ENCODE measurements at places on chromosomes 3 and 15. TPM values are rescaled to one million over a fixed set of nuclear protein-coding genes. Genes with fewer than 3 reads are reported as not detected.

The LRRC31 gene
- not detected for total RNA-seq

The FMN1 gene
- 5.8 TPM for total RNA-seq

The CCDC54 gene
- not detected for total RNA-seq

The ATP13A5 gene
- not detected for total RNA-seq

The CCR1 gene
- total RNA-seq: not detected

The PSTPIP1 gene
- total RNA-seq: not detected

The TM4SF18 gene
- total RNA-seq: 3.7 TPM

The LMAN1L gene
- not detected for total RNA-seq

The SLC9C1 gene
- not detected for total RNA-seq

The LDHAL6B gene
- total RNA-seq: not detected

- H3K36me3 ChIP-seq: peaks cover 5% of the 10 kb centered on the region
- no peak overlapping the region for H3K27ac ChIP-seq
- no peaks in the 10 kb centered on the region for H3K27me3 ChIP-seq
- no peak overlapping the region for H3K4me3 ChIP-seq
- no peak for DNase-seq
- peaks cover 69% of the 10 kb centered on the region for H3K4me1 ChIP-seq
These were observed 176.5 kb downstream of the THSD4 start for GRCh38 chr15:71291723-71292122.

DNA sequence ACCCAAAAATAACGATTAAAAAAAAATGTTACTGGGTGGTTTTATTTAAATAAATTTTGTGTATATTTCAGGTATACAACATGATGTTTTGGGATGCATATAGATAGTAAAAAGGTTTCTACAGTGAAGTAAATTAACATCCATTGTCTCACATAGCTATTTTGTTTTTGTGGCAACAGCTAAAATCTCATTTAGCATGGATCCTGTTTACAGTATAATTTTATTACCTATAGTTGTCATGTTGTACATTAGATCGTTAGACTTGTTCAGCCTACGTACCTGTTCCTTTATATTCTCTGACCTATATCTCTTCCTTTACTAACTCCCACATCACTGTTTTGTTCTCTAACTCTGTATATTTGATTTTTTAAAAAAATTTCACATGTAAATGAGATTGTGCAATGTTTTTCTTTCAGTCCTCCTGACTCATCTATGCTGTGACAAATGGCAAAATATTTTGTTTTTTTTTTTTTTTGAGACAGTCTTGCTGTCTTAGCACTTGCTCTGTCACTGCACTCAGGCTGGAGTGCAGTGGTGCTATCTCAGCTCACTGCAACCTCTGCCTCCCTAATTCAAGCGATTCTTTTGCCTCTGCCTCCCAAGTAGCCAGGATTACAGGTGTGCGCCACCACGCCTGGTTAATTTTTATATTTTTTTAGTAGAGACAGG lies 45.6 kb downstream of the OIP5 start:
- no peaks in the 10 kb centered on the region for H3K27me3 ChIP-seq
- H3K27ac ChIP-seq: no peak overlapping the region
- H3K4me1 ChIP-seq: peaks cover 23% of the 10 kb centered on the region

DNA sequence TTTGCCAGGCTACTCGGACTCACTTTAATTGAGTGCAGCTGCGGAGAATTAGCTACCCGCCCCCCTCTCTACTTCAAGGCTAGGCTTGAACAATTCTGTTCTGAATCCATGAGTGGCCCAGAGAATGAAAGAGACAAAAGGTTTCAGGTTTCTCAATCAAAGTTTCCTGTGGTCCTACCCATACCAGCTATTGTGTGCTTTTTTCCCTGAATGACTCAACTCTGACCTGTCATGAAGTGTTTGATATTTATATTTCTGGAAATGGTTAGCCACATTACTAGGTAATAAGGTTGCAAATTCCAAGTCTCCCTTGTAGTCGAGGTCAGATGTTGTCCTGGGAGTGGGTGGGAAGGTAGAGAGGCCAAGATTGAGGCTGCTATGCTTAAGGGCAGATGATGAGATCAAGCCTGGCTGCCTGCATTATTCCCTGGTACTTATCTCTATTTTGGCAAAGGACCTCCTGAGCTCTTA lies 392.7 kb upstream of the TBL1XR1 start:
- no peak for DNase-seq
- no peak overlapping the region for H3K4me3 ChIP-seq
- peak overlapping the region; percentile 85 for H3K27ac ChIP-seq
- H3K4me1 ChIP-seq: peaks cover 63% of the 10 kb centered on the region
- H3K27me3 ChIP-seq: no peaks in the 10 kb centered on the region

GRCh38 chr3:119497820-119498185 lies 544 bp upstream of the TIMMDC1 start:
- peak overlapping the region; percentile 100 for H3K27ac ChIP-seq
- peak overlapping the region; percentile 100 for H3K4me3 ChIP-seq
- H3K27me3 ChIP-seq: no peaks in the 10 kb centered on the region
- DNase-seq: no peak
- H3K36me3 ChIP-seq: peaks cover 3% of the 10 kb centered on the region

DNA sequence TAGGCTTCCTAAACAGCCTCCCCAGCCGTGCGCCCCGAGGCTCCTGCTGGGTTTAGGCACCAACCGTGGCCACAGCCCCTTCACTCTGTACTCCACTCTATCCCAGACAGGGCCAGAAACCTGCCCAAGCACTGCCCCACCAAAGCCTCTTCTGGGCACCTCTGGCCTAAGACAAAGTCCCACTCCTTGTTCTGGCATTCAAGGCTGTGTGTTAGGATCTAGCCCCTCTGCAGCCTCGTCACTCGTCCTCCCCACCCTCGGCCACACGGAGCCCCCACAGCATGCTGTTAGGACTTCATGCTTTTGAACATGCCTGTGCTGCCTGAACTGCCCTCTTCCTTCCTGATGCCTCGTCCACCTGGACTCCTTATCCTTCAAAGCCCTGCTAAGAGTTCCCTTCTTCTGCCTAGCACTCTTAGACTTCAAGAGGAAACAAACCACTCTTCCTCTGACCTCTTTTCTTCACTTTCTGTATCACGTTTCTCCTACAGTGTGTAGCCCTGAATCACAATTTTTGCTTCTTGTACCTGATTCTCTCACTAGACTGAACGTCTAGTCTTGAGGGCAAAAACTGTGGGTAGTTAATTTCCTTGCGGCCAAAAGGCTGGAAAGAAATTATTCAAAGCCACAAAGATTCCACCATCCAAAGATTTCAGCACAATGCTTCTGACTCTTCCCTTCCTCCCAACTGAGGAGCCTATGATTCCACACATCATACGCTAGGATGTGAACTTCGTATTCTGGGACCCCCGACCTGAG lies 28.6 kb downstream of the WNT7A start:
- H3K4me3 ChIP-seq: no peak overlapping the region
- no peak for DNase-seq
- no peaks in the 10 kb centered on the region for H3K27me3 ChIP-seq
- H3K36me3 ChIP-seq: no peaks in the 10 kb centered on the region

- DNase-seq: no peak
- no peaks in the 10 kb centered on the region for H3K27me3 ChIP-seq
- H3K4me1 ChIP-seq: peaks cover 42% of the 10 kb centered on the region
- peaks cover 4% of the 10 kb centered on the region for H3K36me3 ChIP-seq
- H3K4me3 ChIP-seq: no peak overlapping the region
These were observed 70.4 kb downstream of the DLG1 start for GRCh38 chr3:197227780-197228574.

DNA sequence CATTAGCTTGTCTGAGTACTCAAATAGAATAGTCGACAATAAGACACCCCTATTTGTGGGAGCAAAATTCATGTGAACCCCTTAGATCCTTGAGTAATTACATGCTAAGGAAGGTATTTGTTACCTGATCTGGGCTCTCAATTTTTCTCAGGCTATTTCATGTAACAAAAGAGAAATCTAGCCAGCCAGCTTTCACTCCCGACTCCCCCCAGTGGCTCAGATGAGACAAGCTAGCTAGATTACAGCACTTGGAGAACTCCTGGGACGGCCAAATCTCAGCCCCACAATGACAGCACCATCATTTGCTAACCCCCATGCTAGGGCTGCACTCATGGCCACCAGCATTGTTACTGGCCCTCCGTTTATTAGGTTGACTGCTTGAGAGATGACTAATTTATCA lies 41.3 kb downstream of the GLDN start:
- no peaks in the 10 kb centered on the region for H3K36me3 ChIP-seq
- H3K4me3 ChIP-seq: no peak overlapping the region
- peaks cover 4% of the 10 kb centered on the region for H3K4me1 ChIP-seq
- no peak overlapping the region for H3K27ac ChIP-seq

- H3K27me3 ChIP-seq: no peaks in the 10 kb centered on the region
- no peak for DNase-seq
- H3K4me1 ChIP-seq: peaks cover 60% of the 10 kb centered on the region
- no peak overlapping the region for H3K4me3 ChIP-seq
- H3K27ac ChIP-seq: peak overlapping the region; percentile 46
These were observed 62.9 kb upstream of the PTX3 start for GRCh38 chr3:157373783-157374182.

DNA sequence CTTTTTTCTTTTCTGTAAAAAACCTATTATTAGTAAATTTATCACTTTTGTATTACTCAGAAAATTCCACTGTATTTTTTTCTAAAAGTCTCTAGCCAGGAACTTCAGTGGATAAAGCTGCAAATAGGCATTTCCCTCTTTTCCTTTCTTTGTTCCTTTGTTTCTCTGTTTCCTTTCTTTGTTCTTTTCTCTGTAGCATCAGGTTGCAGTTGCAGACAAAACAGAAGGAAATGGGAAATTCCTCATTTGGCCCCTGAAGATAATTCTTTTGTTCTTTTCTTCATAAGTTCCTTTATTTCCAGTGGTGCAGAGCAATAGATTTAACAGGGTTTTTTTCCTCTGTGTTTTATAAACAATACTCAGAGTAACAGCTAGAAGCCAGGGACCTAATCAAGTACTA lies 416.5 kb downstream of the TBL1XR1 start:
- no peak overlapping the region for H3K27ac ChIP-seq
- H3K4me3 ChIP-seq: no peak overlapping the region
- H3K27me3 ChIP-seq: peaks cover 43% of the 10 kb centered on the region
- H3K36me3 ChIP-seq: no peaks in the 10 kb centered on the region
- no peaks in the 10 kb centered on the region for H3K4me1 ChIP-seq

DNA sequence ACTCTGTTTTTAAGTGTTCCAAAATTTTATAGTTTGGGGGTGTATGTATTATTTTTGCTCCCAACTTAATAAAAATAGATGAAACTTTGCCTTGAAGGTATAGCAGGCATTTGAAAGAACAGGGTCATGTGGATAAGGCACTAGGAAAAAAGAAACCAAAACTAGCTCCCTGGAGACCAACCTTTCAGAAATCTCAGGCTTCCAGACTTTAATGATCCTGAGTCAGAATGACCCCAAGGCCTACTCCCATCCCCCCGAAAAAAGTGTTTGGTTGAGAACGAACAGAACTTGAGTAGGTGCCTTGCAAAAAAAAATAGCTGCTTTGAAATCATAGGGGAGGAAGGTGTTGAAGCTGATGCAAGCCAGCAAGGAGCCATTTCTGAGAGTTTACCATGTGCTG lies 309.5 kb downstream of the THSD4 start:
- no peaks in the 10 kb centered on the region for H3K27me3 ChIP-seq
- peak overlapping the region; percentile 27 for H3K4me3 ChIP-seq
- DNase-seq: no peak
- H3K27ac ChIP-seq: no peak overlapping the region
- H3K36me3 ChIP-seq: no peaks in the 10 kb centered on the region

GRCh38 chr3:157029365-157029790 lies 130.6 kb downstream of the CCNL1 start:
- no peak for DNase-seq
- H3K27me3 ChIP-seq: no peaks in the 10 kb centered on the region
- H3K4me3 ChIP-seq: no peak overlapping the region
- H3K4me1 ChIP-seq: no peaks in the 10 kb centered on the region

DNA sequence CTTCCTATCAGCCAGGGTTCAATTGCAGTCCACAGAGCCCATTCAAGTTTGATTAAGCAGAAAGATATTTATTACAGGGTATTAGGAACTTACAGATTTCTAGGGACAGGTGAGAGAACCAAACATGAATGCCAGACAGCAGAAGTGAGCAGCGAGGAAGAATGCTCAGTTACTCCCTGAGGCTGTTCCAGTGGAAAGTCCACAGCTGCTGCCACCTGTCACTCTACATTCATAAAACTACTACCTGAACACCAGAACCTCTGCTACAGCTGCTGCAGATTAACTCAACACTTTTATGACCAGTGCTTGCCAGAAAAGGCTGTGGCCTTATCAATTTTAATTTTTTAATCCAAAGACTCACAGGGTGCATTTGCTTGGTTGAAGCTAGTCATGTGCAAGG lies 325.4 kb upstream of the ONECUT1 start:
- no peaks in the 10 kb centered on the region for H3K4me1 ChIP-seq
- no peak overlapping the region for H3K27ac ChIP-seq
- no peaks in the 10 kb centered on the region for H3K36me3 ChIP-seq

- H3K27me3 ChIP-seq: no peaks in the 10 kb centered on the region
- no peaks in the 10 kb centered on the region for H3K36me3 ChIP-seq
- peaks cover 21% of the 10 kb centered on the region for H3K4me1 ChIP-seq
- DNase-seq: no peak
These were observed 11.3 kb upstream of the THRB start for GRCh38 chr3:24505691-24506550.

DNA sequence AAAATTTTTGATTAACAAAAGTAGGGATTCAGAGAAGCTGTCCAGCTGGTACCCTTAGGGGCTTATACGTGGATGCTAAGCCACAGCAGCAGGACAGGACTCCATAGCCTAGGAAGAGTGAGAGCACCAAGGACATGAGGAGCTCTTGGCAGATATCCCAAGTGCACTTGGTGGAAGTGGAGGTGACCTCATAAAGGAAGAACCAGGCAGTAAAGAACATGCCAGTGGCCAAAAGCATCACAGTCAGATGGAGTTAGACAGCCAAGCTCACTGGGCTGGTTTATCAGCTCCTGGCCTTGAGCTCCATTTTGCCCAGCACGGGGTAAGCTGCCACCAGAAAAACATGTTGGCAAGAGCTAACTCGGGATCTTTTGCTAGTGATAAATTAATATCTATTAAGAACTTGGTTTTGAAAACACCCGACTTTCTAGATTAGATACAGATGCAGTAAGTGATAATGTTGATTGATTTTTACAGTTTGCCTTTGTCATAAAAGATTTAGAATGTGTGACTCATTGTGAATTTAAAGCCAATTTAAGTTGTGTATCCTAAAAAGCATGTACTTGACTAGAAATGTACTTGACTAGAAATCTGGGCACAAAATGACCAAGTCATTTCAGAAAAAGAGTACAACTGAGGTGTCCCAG lies 108.0 kb downstream of the CMSS1 start:
- H3K36me3 ChIP-seq: no peaks in the 10 kb centered on the region
- no peak for DNase-seq
- H3K27ac ChIP-seq: no peak overlapping the region
- no peak overlapping the region for H3K4me3 ChIP-seq
- H3K27me3 ChIP-seq: no peaks in the 10 kb centered on the region

Data from osteocyte (in vitro differentiated cells).